ENCODE measurements at places on chromosomes 6 and 20.

- DNase-seq = no peak
These were observed 8.8 kb downstream of the GNL1 start for GRCh38 chr6:30547454-30547853.

GRCh38 chr6:120055071-120055470, 705.5 kb upstream of the MAN1A1 start:
- no peak for DNase-seq

DNA sequence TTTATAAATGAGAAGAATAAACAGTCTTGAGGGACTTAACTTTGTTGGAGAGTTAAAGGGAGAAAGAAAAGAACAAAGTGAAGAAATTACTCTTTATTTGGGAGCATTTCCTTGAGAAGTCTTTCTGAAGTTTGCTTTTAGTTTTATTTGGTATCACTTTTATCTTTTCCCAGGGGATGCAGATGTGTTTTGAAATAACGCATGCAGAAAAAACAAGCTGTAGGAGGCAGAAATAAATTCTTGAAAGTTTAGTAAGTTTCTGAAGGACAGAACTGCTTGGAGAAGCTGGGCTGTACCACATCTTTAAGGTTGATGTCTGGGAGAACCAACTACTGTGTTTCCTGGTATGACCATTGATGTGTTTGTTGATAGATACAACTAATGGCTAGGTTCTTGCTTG, 75.0 kb downstream of the PLCB4 start:
- no peak for DNase-seq

DNA sequence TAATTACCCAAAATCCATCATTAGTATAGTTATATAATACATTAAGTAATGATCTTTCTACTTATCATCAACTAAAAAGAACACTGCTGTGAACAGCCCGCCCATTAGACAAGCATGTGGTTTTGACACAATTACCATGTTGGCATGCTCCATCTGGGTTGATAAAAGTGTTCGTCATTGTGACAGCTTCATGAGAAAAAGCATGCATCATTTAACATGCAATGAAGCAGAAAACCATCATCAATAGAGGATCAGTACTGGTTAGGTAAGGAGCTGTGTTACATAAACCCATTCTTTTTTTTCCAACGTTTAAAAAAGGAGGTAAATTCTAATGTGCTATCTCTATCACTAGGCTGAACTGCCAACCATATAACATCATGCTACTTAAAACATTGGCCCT, 101.9 kb downstream of the EPB41L2 start:
- no peak for DNase-seq

DNA sequence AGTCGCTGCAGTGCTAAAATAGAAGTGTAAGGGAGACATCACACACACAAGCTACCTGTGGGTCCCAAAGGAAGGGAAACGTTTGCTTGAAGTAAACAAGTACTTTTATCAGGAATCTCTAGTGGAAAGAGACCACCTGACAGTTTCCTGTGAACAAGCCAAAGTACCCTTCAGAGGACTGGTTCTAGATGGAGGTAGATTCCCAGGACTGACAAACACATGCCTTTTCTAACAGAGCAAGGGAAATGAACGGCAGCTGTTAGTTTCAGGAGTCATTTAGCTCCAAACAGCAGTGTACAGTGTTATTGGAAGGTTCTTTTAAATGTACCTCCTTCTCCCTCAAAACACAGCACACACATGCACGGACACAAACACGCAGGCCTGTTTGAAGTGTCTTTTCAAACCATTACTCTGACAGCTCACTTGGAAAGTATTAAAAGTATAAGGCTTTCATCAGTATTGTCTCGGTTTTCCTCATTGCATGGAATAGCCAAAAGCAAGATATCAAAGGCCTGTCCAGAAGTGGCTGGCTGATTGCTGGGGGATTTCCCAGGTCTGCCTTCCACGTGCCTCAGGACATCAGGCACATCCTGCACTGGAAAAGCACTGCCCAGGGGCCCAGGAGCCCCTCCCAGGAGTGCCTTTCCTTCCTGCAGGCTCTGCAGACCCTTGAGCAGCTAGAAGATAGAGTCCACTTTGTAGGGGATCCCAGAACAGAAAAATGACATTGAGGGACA, 393.2 kb upstream of the SOX4 start:
- DNase-seq = no peak

GRCh38 chr6:139531148-139532115, 157.0 kb upstream of the CITED2 start:
- DNase-seq = no peak

DNA sequence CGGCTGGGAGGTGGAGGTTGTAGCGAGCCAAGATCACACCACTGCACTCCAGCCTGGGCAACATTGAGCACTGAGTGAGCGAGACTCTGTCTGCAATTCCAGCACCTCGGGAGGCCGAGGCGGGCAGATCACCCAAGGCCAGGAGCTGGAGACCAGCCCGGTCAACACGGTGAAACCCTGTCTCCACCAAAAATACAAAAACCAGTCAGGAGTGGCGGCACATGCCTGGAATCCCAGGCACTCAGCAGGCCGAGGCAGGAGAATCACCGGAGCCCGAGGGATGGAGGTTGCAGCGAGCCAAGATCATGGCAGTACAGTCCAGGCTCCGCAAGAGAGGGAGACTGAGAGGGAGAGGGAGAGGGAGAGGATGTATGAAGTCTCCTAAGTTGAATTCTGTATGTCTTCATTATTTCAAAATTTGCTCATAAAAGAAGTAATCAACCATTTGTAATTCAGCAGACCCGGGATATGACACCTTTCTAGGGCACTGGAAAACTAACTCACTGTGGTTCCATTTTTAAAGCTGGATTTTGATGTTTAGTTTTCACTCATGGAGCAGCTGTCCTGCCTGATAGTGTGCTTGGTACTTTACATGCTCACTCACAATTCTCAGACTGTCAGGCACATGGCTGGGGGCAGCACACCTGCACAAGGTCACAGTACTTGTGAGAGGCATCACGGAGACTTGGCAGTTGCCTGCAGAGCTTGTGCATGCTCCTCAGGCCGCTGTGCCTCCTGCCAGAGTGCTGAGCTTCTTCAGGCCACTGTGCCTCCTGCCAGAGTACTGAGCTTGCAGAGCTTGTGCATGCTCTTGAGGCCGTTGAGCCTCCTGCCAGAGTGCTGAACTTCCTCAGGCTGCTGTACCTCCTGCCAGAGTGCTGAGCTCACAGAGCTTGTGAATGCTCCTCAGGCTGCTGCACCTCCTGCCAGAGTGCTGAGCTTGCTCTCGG, 106.2 kb downstream of the ERMARD start:
- no peak for DNase-seq

- DNase-seq = no peak
These were observed 160.2 kb upstream of the SGK1 start for GRCh38 chr6:134477991-134478635.

DNA sequence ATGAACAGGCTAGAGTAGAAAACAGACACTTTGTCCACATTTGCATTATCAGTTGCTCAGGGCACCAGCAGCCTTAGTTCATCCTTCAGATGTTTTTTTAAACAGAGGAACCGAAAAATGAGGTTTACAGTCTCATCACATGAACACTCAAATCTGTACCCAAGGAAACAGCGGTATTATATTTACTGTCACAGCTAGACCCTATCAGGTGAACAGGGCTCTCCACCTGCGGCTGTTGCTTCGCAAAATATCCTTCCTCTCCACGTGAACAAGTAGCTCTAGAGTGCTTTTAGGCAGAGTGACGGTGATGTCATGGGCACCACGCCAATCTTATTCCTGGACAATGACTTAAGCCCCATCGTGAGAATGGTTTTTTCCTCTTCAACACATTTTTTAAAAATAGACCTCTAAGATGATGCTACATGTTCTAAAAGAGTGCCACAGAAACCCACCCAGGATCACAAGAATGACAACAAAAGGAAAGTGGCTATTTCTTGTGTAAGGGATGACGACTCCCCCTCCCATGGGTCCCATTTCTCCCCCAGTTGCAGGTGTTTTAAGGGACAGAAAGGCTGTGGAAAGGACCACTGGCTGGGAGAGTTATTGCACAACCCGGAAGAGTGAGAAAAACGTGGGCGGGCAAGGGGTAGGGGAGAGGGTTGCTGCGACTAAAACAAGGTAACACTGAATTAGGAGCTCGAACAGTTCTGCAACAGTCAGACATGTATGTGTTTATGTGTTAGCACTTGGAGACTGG, 77.7 kb downstream of the EFHC1 start:
- no peak for DNase-seq

DNA sequence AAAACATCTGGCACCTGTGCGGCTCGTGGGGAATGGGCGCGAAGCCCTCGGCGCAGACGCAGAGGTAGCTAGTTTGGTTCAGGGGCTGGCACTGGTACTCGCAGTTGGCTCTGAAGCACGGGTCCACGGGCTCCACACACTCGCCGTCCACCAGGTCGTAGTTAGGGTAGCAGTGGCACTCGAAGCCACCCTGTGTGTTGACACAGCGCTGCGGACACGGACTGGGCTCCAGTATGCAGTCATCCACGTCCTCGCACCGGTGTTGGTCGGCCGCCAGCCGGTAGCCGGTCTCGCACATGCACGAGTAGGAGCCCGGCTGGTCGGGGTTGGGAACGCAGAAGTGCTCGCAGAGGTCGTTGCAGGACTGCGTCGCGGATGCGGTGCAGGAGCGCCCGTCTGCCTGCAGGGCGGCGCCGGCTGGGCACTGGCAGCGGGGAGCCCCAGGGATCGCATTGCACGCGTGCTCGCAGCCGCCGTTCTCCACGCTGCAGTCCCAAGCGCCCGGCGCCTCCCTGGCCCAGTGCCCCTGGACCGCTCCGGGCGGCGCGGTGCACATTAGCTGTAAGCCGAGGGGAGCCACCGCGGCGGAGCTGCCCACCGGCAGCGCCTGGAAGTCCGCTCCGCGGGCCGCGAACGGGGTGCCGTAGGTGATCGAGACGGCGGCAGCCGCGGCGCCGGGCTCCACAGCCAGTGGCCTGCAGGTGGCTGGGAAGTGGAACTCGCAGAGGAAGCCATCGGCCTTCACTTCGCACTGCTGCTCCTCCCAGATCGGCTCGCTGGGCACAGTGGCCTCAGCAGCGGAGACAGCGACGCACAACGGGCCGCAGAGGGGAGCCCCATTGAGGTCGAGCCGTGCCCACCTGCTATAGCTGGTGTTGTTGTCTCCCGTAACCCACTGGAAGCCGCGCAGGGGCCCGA, 930 bp downstream of the THBD start:
- no peak for DNase-seq

GRCh38 chr6:93676581-93676980, 257.2 kb upstream of the EPHA7 start:
- DNase-seq = no peak

- DNase-seq = no peak
These were observed 9.8 kb downstream of the OR12D1 start for GRCh38 chr6:29424575-29424974.

DNA sequence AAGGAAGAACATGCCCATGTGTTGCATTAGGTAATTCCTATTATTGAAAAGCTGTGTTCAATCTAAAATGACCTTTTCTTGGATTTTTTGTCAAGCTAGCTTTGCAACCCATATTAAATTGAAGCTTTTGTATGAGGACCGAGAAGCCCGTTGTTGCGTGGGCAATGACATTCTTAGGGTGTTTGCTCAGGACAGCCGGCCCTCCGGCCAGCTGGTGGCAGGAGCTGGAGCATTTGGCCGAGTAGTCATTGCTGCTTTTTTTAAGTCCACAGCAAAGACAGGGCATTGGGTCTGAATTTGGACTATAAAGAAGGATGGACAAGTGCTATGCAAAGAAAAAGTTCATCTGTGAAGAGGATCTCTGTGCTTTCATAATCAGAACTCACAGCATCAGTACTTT, 365.8 kb downstream of the SAMD5 start:
- DNase-seq = no peak
